ENCODE measurements at places on chromosomes 13 and 19.

- DNase-seq = no peak
These were observed 32.0 kb downstream of the MPHOSPH8 start for GRCh38 chr13:19665427-19665859.

DNA sequence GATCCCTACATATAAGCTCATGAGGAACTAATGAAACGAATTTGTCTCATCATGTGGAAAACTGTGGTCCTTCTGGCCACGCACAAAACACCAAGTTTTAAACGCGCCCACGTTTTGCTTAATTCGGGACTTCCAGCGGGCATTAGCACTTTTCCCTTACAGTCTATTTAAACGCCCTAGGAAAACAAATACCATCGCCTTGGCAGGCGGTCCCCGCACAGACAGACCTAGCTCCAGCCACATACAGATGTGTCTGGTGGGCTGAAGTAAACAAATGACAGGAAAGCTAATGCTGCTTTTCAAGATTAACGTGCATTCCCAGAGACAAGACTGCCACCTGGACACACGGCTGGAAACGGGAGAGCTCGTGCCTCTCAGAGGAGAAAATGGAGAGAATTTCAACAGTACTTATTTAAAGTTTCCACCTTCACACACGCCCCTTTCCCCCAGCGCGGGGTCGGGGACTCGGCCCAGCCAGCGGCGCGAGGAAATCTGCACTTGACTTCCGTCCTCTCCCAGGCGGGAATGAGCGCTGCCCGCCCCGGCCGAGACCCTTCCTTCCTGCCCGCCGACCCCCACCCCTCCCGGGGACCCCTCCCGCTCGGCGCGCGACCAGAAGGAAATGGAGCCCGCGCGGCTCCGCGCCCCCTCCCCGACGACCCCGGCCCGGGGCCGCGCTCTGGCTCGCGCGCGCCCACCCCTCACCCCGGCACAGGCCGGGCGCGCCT is 931 bp downstream of the USP12 start:
- peak; percentile 21 for DNase-seq

GRCh38 chr19:17404621-17405249 is 695 bp downstream of the BST2 start:
- no peak for DNase-seq

DNA sequence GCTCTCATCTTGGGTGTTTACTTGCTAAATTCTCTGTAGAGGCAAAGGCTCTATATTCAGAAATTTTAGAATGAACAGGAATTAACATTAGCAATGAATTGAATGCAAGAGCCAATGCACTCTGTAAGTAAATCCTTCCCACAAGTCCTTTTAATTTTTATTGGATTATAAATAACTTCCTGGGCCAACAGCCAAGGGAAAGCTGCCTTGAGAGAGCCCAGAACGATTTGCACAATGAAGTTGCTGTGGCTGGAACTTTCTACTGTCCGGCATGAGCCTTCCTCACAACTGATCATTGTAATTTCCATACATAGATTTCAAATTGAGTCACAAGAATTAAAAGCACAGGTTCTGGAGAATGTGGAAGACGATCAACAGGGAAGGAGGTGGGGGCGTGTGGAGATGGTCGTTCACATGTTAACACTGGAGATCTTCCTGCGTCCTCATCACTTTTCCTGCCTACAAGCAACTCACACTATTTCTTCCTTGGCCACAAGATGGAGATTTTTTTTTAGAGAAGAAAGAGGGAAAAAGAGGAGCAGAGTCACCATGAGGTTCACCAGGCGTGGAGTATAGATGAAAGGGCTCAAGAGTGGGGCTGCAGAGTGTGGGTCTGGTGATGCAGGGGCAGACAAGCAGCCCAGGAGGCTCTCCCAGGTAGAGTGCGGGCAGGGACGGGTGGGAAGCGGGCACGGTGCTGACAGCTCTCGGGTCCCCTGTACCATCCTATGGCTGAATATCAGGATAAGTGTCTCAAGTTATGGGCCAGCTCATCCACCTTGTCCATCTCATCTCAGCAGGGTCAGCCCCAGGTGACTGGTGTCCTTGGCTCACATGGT is 110.7 kb downstream of the SOX1 start:
- no peak for DNase-seq

DNA sequence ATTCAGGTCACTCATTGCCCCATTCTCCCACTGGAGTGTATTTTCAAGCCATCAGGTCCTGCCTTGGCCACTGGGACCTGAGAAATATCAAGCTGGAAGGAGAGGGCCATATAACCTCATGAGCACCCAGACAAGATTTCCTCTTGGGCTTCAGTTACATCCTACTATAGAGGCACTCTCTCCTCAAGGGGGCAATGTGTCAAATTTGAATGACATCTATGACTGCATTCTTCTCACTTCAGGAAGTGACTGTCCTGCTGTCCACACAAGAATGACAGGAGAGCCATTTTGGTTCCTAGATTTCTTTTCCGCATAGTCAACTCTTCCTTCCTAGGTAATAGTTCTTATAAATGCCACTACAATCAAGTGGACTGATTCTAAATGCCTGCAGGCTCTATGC is 416.2 kb downstream of the DIAPH3 start:
- DNase-seq = no peak

DNA sequence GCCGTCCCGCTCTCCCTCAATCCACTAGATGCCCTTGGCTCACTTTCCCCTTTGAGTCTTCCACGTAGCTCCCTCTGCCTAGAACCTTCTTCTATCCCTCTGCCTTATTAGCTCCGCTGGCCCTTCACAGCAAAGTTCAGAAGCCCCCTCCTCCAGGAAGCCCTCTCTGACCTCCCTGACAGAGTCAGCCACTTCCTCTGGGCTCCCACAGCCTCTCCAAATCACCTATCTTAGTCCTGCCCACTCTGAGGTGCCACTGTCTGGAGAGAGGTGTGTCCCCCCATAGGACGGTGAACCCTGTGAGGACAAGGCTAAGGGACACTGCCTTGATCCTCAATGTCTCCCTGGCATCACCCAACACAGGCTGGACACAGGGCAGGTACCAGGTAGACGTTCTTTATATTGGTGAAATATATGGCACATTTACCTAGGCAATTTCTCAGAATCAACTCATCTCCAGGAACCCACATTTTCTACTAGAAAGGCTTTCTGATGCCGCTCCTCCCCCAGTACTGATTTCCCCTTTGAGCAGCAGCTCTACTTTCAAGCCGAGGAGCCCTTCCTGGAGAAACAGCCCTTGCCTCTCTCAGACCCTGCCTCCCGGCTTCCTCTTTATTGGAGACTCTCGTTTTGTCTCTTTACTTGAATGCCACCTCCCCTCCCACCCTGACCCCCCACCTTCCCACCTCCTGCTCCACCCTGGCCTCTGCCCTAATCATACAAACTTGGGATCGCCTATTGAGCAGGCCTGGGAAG is 3.4 kb upstream of the TGFB1 start:
- peak; percentile 45 for DNase-seq
